Epithelial cell of proximal tubule (primary cell): ENCODE measurements at places on chromosomes 5 and 9.
A peak's percentile ranks its signal among the peaks of the same experiment; 100 is the strongest.

GRCh38 chr5:176959051-176959450 is 47.5 kb downstream of the UIMC1 start:
- peak; percentile 7 for DNase-seq

DNA sequence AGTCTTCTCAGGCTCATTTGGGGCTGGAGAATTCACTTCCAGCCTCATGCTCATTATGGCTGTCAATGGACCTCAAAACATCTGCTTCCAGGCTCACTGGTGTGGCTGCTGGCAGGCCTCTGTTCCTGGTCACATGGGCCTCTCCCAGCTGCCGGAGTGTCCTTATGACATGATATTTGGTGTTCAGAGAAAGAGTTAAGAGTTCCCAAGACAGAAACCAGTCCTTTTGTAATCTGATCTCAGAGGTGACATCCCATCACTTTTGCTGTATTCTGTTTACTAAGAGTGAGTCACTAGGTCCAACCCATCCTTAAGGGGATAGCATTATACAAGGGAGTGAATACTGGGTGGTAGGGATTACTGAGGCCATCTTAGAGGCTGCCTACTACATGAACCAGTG is 104.6 kb downstream of the CACNA1B start:
- no peak for DNase-seq

DNA sequence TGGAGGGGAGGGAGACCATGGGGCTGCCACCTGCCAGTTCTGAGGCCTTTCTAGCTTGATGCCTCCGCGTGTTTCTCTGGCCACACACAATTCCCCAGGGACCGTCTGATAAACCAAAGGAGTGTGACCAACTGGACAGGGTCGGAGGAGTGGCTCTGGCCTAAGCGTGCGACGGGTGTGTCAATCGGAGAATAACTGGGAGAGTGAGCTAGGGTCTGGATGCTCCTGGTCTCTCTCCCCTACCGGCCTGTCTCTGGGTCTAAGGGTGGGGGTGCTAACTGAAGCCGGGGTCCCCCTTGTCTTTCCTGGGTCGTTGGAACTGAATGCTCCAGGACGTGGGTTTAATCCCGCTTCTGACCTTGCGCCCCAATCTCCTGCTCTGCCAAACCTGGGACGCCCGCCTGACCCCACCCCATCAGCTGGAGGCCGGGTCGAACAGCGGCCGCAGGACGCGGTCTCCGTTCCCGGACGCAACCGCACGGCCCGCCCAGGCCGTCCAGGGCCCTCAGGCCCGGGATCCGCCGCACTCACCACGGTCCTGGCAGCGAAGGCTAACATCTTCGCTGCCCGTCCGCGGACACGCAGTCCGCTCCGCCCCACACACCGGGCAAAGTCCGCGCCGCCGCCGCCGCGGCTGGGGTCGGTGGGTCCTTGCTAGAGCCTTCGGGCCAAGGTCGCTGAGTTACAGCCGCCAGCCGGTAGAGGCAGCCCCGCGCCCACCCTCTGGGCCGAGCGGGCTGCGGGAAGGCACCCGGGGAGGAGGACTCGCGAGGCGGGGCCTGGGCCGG is 447 bp downstream of the CRAT start:
- no peak for DNase-seq

DNA sequence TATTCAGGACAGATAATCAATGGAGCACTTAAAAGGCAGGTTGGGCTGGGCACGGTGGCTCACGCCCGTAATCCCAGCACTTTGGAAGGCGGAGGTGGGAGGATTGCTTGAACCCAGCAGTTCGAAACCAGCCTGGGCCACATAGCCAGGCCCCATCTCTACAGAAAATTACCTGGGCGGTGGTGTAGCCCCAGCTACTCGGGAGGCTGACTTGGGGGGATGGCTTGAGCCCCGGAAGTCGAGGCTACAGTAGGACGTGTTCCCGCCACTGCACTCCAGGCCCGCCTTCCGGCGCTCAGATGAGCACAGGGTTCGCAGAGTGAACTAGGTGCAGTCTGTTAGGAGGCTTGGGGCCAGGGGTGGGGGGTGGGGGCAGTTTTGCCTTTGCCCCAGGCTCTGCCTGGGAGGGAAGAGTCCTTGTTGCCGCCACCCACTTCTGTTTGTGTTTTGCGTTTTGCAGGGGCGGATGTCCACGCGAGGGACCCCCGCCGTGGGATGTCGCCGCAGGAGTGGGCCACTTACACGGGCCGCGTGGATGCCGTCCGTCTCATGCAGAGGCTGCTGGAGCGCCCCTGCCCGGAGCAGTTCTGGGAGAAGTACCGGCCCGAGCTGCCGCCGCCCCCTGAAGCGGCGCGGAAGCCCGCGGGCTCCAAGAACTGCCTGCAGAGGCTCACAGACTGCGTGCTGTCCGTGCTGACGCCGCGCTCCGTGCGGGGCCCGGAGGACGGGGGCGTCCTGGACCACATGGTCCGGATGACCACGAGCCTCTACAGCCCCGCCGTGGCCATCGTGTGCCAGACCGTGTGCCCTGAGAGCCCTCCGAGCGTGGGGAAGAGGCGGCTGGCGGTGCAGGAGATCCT is 85.2 kb downstream of the ANKRD33B start:
- no peak for DNase-seq
